ENCODE measurements at places on chromosomes 3 and 15. TPM values are rescaled to one million over a fixed set of nuclear protein-coding genes. Genes with fewer than 3 reads are reported as not detected.

GRCh38 chr3:188041193-188041592 is 112.8 kb upstream of the LPP start:
- DNase-seq: no peak

GRCh38 chr15:48609486-48609885 is 36.0 kb downstream of the FBN1 start:
- DNase-seq: no peak

GRCh38 chr15:90286678-90287077 is 21.2 kb downstream of the NGRN start:
- no peak for DNase-seq

GRCh38 chr3:59481776-59482400 is 432.1 kb upstream of the CFAP20DC start:
- no peak for DNase-seq

DNA sequence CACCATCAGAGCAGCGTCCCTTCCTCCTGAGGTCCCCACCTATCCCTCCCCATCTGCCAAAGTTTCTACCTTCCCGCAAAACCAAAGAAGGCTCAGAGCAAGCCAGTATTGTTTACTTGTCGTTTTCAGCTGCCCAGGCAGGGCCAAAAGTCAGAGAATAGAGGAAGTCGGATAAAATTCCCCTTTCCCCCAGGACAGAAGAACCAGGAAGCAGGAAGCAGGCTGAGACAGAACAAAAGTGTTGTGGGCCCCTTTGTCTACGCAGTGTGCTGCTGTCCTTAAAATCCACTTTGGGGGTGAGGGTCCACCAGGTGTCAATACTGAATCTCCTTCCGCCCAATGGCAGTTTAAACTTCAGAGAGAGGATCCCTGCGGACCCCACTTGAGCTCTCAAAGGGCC is 18.5 kb upstream of the RPL32 start:
- DNase-seq: no peak

DNA sequence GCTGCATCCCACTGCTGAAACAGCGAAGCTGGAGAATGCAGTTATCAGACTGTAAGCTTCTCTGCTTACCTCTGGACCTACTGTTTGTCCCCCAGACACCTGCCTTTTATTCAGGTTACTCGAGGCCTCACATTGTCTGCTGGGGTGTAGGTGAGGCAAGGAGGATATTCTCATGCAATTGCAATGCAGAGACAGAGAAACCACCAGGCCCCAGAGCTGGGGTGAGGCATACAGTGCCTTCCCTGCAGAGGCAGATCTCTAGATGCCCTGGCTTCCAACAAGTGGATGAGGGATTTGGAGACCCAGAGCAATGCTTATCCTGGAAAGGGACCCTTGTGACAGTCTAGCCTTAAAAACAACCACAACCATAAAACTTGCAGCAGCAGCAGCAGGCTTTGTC is 263.4 kb upstream of the ST8SIA2 start:
- DNase-seq: no peak

HRG gene
- not detected for total RNA-seq

- DNase-seq: no peak
Measured at GRCh38 chr3:45067941-45068340, 41.8 kb downstream of the CLEC3B start.

CCDC54 gene
- not detected for total RNA-seq

NRROS gene
- 4.7 TPM for total RNA-seq

GRCh38 chr15:70099967-70100473 is 2.3 kb upstream of the TLE3 start:
- DNase-seq: no peak

DNA sequence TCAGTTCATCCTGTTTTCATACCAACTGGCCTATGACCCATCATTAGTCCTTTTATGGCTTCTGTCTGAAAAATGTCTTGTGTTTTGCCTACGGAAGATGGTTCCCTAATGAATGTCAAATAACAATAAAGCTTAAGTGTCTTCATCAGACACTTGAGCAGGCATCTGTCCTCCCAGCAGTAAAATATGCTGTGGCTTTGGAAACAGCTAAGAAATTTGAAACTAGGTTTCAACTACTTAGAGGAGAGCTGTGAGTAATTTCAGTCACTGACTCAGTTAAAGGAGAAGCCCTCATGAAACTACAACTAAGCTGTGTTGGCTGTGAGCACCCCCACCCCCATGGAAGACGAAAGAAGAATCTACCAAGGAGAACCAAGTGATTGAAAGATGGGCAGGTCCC is 409.4 kb upstream of the PPP2R3A start:
- no peak for DNase-seq

GRCh38 chr3:4943549-4943948 is 35.7 kb upstream of the BHLHE40 start:
- no peak for DNase-seq

IL17RE gene
- total RNA-seq: 5.7 TPM

DNA sequence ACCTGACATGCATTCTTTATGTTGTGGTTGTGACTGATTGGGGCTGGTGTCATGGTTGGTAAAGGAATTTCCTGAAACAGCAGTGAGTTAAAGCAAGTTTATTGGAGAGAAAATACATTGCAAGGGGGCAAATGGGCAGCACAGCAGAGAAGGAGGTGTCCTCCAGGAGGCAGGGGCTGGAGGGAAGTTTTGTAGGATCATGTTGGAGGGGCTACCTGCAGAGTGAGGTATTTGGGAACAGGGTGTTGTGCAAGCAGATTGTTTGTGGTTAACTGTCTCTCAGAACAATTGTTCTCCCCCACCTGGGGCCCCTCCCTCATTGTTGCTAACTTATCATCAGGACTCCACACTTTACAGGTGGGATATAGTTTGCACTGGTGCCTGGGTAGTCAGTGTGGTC is 196.0 kb downstream of the NSUN3 start:
- DNase-seq: no peak

DNA sequence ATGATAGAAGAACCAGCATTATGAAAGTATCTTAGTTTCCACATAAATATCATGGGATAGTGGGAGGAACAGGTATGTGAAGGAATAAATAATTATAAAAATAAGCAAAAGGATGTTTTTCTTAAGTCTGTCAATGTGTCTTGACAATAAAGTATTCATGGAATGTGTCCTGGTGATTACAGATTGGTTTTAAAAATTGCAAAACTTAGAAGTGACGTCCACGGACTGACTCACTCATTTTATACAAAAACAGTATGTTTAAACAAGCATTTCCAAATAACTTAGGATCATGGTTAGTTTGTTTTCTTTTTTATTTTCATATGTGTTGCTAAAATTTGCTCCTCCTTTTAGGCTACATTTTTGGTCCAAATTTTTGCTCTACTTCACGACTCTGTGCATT is 687.0 kb upstream of the NECTIN3 start:
- DNase-seq: no peak

PPP2R3A gene
- 18.0 TPM for total RNA-seq

STRA6 gene
- total RNA-seq: 0.28 TPM

DNA sequence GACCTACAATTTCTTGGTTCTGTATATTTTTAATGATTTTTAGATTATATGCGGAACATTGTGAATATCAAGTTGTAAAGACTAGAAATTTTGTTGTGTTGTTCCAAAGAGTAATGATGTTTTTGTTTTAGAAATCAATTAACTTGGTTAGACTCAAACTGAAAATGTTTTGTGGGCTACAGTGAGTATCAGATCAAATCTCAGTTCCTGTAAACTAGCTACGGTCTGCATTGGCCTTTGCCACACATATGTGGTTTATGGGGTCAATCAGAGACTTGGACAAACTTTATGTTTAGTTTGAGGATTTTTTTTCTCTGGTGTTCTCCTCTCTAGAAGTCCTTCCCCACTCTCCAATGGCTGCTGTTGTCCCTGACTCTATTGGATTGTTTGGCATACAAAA is 308.0 kb upstream of the THRB start:
- no peak for DNase-seq

DNA sequence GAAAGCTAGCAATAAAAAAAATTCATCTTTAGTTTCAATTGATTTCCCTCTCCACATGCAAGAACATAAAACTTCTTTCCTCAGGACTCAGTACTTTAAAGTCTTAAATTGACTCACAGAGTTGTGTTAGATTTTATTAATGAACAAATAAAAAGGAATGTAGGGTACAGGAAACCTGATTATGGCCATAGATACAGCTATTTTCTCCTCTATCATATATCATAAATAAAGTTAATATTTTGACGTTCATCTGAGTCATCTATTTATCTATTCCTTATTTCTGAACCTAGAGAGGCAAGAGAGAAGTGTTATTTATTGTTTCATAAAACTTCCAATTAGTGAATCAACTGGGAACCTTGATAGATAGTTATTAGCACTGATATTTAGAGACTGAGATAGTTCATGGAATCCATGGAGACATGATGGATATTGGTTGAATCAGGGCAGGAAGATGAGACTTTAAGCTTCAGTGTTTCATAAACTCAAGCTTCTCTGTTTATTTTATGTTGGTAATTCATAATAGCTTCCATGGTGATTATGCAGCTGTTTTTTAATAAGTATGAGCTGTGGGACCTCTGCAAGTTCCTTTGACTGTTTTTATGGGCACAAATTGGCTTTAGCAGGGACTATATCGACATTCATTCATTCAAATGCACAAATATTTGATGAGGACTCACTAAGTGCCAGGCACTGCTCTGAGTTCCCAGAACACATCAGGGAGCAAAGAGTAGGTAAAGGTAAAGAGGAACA is 143.5 kb upstream of the TGFBR2 start:
- DNase-seq: no peak

Measured in thoracic aorta (tissue), 2 donors.